ENCODE measurements at places on chromosomes 12 and 14. TPM values are rescaled to one million over a fixed set of nuclear protein-coding genes. Genes with fewer than 3 reads are reported as not detected.
A peak's percentile ranks its signal among the peaks of the same experiment; 100 is the strongest.

SOS2 gene
- 24.7 TPM for total RNA-seq

ANKRD33 gene
- not detected for total RNA-seq

C14orf39 gene
- not detected for total RNA-seq

SYNE3 gene
- 26.2 TPM for total RNA-seq

FAM90A1 gene
- total RNA-seq: 0.23 TPM

PTCSC3 gene
- not detected for total RNA-seq

- DNase-seq: no peak
Measured at GRCh38 chr14:23358042-23358441, 5.4 kb upstream of the SLC22A17 start.

GRCh38 chr12:2101359-2101758, 48.6 kb downstream of the CACNA1C start:
- no peak for DNase-seq

GRCh38 chr12:120118321-120119061, 1.9 kb upstream of the RAB35 start:
- DNase-seq: no peak

DNA sequence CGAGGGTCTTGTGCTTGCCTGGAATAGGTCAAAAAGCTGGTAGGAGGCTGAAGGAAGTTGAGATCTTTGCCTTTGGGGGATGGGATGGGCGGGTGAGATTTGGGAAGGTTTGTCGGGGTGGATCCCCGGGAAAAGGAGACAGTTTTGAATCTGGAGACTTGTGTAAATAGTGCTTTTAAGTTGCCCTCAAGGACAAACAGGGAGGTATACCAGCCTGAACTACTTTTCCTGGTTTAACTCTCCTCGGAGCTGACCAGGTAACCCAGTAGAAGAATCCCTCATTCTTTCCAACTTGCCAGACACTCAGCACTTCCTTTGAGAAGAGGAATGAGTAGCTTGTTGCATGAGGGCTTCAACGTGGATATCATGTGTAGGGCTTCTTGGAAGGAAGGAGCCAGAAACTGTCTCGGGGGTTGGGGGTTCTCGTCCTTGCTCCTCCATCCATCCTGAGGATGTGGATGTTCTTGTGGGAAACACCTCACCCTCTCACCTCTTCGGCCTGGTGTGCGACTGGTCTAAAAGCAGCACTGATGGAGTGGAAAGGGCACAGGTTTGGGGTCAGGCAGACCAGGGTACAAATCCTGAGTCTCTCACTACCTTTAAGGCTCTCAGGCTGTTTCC, 1.9 kb downstream of the TEAD4 start:
- no peak for DNase-seq

- no peak for DNase-seq
Measured at GRCh38 chr12:768434-768833, 16.1 kb downstream of the WNK1 start.

DNA sequence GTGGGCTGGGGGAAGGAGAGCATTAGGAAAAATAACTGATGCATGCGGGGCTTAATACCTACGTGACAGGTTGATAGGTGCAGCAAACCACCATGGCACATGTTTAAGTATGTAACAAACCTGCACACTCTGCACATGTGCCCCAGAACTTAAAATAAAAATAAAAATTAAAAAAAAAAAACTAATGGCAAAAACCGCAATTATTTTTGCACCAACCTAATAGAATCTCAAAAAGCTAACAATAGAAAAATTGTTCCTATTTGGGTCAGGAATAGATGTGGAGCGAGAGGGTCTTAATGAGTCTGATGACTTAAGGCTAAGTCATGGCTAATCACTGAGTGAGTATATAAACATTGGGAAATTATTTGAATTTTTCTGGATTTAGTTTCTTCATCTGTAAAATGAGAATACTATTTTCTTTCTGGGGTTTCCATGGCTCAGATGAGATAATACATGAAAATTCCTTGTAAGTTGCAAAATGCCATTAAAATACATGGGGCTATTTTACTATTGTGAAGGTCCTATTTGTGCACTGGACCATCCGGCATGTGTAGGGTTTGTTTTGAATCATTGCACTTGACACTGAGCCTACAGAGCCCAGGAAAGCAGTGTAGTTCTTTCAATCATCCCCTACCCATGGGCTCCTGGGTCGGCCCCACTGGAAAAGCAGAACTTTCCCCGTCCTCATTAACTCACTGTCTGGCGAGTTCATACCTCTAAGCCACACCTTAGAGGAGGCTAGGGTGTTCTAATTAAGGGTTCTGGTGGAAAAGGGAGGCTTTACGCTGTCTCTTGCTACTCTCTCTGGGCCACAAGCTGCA, 164.1 kb upstream of the NTF3 start:
- DNase-seq: peak; percentile 20
